ENCODE measurements at places on chromosomes 11 and 22.
A peak's percentile ranks its signal among the peaks of the same experiment; 100 is the strongest.

DNA sequence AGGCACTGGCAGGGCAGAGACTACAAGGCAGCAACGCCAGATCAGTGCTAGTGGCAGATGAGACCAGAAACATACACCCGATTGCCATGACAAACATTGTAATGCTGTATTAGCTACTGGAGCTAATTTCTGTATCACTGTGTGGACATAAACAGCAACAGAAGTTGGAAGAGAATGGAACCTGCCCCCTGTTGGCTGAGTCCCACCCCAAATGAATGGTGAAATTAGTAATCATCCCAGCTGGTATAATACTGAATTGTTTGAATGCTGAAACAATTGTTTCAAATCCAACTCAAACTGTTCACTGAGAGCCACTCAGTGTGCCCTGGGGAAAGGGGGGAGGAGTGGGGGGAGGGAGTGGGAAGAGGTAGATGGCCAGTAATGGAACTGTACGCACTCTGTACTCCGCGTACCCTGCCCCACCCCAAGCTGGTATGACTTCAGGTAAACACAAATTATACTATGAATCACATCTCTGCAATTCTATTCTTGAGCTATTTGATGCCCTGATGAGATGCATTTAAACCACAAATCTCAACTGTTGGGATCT lies 11.2 kb upstream of the BIRC3 start:
- no peak for DNase-seq

DNA sequence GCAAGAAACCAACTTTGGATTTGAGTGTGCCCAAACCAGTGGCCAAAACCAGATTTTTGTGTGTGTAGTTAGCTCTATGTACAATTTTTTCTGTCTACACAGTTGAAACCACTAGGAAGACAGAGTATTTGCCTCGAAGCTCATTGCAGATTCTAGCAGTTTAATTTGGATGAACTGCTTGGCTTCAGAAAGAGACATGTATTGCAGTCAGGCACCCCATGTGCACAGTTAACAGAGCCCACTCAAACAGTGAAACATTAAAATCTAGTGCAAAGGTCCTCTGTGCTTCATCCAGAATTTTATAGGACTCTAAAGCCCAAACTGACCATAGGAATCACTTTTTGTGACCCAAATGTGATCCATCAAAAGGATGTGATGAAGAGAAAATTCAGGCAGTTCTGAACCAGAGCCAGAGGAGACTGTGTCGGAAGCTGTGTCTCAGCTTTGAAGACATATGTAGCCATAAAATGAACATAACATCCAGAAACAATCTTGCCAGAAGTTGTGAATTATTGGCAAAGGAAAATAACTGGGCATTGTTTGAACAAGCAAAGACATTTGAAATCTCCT lies 82.7 kb downstream of the PANX1 start:
- DNase-seq, result no peak

- peak; percentile 16 for DNase-seq
Measured at GRCh38 chr11:79200398-79201070, 240.3 kb downstream of the TENM4 start.

- DNase-seq, result no peak
Measured at GRCh38 chr11:92920331-92920730, 49.1 kb upstream of the MTNR1B start.

- peak; percentile 35 for DNase-seq
Measured at GRCh38 chr11:20599221-20600019, at the start of gene SLC6A5. Gene SLC6A5 (plus strand): TSS chr11:20599608. CDS start chr11:20599673, 65 bp downstream.

DNA sequence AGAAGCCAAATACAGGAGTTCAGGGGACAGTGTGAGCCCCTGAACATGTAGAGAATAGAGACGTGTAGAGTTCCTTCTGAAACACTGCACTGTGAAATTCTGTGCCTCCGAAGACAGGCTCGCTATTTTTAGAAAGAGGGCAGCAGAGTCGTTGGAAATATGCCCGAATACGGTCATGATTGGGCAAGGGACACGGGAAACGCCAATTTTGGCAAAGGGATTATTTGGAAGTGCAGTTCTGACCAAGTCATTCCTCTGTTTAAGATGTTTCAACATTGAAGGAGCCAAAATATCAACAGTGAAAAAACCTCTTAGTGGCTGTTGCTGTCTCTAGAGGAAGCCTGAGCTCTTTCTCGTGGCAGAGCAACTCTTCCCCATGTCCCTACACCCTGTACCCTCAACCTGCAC lies 9.5 kb upstream of the CBX6 start:
- peak; percentile 65 for DNase-seq

GRCh38 chr22:25572708-25573171 lies 8.3 kb downstream of the GRK3 start:
- DNase-seq, result no peak

DNA sequence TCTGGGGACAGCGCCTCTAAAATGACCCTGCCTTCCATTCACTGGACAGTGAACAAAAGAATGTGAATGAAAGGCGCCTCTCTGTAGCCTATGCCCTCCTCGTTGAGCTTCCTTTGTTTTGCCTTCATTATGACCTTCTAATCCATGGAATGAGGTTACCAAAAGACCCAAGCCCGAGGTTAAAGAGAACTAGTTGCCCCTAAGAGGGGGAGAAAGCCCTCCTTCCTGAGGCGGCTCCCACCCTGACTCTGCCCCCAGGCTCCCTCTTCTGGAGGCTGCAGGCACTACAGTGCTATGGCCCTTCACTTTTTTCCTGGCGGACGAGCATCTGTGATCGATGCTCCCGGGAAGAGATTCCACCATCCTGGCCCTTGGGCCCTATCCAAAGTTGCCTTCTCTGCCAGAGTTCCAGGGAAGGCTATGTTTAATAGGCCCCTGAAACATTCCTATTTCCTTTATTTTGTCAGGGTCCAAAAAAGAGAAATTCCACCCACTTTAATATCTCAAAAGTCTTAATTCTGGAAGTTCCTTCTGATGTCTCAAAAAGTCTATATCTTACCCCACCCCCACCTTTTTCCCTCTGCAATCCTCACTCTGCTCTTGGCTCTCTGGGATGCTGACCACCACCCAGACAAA lies 147.3 kb downstream of the FEZ1 start:
- peak; percentile 30 for DNase-seq

DNA sequence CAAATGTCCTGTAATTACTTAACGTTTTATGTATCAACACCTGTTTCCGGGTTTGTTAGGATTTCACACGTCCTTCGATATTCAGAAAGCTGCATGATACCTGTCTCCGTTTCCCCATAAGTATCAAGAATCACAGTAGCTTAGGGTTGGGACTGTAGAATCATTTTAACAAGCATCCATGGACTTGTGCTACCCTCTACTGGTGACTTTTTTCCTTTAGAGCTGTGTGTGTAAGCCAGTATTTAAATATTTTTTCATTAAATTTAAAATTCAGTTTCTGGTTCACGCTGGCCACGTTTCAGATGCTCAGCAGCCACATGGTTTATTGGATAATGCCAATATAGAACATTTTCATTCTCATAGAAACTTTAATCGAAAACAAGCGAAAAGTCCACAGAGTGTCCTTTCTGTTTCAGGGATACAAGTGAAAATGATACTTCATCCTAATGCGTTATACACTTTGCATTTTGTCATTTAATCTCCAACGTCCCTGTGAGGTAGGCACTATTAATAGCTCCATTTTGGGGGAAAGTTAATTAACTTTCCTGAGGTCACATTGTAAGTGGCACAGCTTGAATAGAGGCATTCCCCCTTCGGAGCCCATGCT lies 61.5 kb upstream of the SLC25A18 start:
- peak; percentile 48 for DNase-seq

GRCh38 chr11:124359566-124359965 lies 24.7 kb downstream of the OR8B2 start:
- no peak for DNase-seq

DNA sequence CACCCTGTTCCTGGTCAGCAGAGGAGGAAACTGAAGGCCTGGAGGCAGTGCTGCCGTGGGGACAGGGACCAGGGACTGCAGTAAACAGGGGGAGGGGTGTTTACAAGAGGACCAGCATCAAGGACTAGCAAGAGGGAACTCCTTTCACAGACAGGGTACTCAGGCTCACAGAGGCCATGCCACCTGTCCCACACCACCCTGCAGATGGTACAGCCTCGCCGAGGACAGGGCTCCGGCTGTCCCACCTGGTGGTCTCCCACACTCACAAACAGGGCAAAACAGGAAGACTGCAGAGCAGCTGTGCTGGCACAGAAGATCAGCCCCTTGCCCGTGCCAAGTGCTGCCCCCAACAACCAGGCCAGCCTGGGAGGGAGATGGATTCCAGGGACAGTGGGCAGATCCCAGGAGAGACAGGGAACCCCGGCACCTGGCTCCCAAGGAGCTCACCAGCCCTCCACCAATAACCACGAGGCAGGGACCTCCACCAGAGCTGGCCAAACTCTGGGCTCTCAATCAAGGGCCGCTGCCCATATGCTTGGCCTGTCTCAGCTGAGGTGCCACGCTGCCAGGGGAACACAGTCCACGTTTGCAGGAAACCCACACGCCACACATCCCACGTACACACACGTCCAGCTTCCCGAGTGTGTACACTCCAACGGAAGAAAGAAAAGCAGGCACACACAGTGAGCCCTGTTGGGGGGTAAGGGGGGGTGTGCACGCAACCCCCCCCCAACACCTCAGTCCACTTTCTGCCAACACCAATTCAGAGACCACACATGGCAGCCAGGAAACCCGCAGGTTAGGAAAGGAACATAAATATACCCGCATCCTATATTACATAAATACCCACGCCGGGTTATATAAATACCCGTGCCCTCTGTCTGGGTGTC lies 2.1 kb downstream of the CSNK1E start:
- DNase-seq, result no peak

DNA sequence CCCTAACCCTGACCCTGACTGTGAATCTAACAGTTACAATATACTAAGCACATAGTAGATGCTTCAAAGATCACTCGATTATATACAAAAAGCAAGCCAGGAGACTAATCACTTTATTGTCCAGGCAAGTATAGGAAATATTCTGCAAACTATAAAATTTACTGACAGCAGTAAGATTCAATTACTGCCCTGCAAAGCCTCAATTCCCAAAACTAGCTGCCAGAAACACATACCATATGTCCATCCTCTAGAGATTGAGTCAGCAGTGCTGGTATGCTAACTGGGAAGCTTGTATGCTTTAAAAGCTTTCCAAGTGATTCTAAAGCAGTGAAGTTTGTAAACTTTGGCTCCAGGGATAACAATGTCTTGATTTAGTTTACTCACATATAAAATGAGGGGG lies 26.1 kb downstream of the CSTF3 start:
- peak; percentile 82 for DNase-seq

- DNase-seq, result peak; percentile 92
Measured at GRCh38 chr22:39253435-39254070, 8.8 kb upstream of the PDGFB start.

DNA sequence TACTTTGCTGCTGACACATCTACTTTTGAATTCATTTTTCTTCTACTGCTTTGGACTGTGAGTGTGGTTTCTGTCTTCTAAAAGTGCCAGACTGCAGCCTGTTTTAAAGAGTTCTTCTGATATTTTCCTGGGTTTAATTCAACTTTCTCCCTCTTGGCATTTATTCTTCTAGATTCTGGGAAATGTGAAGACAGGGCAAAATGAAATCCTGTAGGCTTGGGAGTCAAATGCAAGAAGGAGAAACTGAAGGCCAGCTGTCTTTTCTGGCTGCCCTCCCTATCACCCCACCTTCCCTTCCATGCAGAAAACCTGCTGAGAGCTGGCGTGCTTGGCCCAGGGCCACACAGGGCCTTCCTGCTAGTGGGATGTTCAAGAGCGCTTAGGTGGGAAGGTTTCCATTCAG lies 7.6 kb downstream of the ZNF70 start:
- no peak for DNase-seq

GRCh38 chr11:27239305-27239942 lies 123.6 kb downstream of the CCDC34 start:
- peak; percentile 71 for DNase-seq

DNA sequence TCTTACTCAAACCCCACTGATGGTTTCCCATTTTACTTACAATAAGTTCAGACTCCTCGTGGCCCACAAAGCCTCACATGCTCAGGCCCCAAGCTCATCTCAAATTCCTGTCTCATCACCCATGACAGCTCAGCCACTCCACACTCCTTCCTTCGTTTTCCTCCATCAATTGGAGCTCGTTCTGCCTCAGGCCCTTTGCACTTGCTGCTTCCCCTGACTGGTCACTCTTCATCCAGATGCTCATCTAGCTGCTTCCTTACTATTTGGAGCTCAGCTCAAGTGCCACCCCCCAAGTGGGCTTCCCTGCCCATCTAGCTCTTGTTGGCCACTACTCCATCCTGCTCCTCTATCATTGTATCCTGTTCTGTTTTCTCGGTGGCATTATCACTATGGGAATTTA lies 46.8 kb upstream of the LRRC32 start:
- DNase-seq, result no peak

- DNase-seq, result no peak
Measured at GRCh38 chr22:19635644-19636043, 78.7 kb upstream of the SEPTIN5 start.

GRCh38 chr22:44554411-44554810 lies 56.4 kb upstream of the RTL6 start:
- no peak for DNase-seq

DNA sequence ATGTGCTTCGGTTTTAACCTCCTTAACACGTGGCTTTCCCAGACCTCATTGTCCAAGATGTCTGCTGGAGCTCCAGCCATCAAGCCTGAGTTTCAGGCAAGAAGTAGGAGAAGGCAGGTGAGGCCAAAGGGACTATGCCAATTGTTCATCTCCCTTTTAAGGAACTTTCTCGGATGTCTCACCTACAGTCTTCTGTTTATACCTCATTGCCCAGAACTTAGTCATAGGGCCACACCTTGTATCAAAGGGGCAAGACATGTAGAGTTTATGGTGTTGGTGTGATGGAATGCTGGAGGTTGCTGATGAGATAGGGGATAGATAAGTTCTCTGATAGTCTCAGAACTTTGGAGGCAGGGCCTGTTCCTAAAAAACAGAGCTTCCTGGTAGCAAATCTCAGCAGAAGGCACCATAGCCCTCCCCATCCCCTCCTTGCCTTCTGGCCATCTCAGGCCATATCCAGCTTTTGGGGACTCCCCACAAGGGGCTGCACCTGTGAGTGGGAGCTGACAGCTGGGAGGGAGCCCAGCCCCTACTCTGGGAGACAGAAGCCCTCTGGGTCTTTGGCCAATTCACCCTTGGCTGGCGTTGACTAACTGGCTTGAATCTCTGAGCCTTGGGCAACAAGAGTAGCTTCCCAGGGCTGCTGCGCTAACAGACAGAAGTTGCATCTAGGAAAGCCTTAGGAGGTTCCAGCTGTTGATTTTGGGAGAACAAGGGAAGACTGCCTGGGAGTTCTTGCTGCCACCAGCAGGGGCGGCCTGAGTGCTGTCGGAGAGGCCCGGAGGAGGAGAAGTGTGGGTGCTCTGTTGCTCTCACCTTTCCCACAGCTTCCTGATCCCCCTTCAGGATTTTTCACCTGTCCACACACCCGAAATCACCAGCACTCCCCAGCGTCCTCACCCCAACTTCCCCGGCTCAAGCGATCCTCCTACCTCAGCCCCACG lies 149.8 kb upstream of the THY1 start:
- no peak for DNase-seq

- DNase-seq, result peak; percentile 58
Measured at GRCh38 chr11:123719452-123719851, 22.0 kb downstream of the ZNF202 start.

DNA sequence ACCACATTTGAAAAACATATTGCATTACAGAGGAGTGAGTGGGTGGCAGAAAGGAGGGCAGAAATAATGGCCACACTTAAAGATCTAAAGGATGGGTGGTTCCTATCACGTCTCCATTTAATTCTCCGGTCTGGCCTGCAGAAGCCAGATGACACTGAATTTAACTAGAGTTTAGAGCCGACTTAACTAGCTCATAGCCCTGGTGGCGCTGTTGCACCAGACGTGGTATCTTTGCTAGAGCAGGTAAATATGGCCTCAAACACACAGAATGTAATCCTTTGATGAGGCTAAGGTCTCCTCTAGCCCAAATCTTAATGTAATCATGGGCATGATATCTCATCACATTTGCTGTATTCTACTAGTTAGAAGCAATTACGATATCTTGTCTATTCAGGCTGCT lies 51.5 kb upstream of the GAL start:
- DNase-seq, result peak; percentile 61
